CD4-positive, alpha-beta T cell treated with Interleukin-6 at 100 ng/mL for 8 hours (primary cell): ENCODE measurements at places on chromosomes 6 and 20.
A peak's percentile ranks its signal among the peaks of the same experiment; 100 is the strongest.

DNA sequence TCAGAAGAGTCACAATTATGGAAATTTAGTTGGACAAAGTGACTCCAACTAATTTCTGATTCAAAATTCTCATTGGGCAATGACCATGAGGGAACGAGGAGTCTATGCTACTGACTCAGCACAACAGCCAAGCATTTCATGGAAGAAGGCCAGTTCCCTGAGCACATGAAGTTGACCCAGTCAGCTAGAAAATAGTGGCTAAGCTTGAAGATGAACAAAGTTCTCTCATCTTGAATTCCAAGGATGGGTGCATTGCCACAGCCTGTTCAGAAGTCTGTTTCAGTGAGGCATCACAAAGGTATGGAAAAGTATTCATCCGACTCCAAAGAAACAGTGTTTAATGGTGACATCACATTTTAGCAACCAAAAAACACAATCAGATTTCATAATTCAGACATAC lies 676.9 kb downstream of the HACE1 start:
- DNase-seq, result no peak

DNA sequence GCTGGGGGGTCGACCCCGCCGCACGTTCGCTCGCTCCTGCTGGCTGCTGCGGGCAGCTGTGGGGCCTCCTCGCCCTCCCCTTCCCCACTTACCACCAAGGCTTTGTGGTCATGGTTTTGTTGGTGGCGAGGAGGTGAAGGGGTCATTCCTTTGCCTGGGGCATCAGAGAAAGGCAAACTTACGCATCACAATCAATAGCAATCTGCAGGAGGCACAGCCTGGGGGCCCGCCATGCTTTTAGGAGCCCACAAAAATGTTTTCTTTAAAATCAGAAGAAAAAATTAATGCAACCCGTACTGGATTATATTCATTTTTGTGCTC lies 137.0 kb downstream of the IMPG1 start:
- no peak for DNase-seq

DNA sequence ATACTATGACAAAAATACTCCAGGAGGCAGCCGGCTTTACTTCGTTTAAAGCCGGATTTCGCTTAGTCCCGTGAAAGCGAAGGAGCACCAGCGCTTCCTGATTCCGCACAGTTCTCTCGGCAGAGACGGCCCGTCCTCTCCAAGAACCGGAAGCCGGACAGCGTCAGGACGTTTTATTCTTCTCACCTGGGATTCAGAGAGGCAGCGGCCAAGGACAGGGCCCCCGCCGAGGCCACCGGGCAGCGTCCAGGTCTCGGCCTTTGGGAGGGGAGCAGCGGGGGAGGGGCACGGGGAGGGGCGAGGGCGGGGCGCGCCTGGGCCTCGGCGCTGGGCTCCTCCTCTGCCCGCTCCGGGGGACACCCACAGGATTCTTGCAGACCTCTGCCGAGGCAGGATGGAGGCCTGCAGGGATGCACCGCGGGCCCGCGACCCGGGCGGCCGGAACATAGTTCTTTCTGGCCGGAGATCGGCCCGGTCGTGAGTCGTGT lies 2.8 kb upstream of the DIDO1 start:
- peak; percentile 43 for DNase-seq

DNA sequence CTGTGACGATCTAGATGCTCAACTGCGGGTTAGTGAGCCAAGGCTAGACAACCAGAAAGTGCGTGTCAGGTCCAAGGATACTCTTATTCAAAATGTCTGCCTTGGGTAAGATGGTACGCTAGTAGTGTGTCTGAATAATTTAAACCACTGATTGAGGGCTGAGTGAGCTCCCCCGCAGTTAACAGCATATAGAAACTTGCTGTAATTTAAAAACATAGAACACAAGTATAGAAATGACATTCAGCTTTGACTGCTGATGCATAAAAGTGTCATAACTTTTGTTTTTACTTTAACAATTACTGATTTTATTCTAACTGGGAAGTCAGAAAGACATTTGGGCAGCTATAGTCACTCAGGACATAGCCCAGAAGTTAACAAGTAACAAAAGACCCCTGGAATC lies 45.6 kb upstream of the SLC22A1 start:
- DNase-seq, result no peak

DNA sequence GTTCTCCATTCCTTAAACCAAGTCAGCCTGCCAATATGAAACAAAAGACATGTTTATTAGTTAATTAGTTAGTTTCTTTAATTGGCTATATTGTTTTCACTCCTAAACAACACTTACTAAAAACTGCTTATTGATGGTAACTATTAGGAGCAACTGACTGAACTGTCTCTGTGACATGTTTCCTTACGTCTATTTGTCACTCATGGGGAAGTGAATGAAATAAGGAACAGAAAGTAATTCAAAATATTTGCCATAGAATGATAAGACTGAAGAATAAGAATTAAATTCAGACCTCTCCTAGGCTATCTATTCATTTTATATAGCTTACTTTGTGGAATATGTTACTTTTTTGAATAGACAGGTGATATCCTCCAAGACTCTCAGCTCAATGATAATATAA lies 217.2 kb downstream of the LAMA2 start:
- no peak for DNase-seq

DNA sequence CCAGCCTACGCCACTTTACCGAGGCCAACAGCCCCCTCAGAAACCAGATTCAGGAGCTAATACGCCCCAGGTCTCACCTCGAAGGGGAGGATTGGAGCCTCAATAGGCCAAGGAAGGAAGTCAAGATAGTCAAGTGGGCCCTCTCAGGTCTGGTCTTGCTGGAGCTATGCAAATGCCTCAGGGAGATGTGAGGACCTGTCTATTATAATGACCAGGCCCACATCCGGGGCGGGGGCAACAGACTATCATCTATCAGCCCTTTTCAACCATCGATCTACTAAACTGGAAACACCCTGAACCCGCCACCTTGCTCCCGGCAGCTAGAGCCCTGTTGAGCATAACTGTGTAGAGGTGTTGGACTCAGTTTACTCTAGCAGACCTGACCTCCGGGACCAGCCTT lies 12.7 kb upstream of the GSTA3 start:
- no peak for DNase-seq

GRCh38 chr6:85429346-85429745 lies 20.5 kb upstream of the NT5E start:
- no peak for DNase-seq

- DNase-seq, result no peak
Measured at GRCh38 chr6:161292145-161292544, 18.3 kb upstream of the AGPAT4 start.

DNA sequence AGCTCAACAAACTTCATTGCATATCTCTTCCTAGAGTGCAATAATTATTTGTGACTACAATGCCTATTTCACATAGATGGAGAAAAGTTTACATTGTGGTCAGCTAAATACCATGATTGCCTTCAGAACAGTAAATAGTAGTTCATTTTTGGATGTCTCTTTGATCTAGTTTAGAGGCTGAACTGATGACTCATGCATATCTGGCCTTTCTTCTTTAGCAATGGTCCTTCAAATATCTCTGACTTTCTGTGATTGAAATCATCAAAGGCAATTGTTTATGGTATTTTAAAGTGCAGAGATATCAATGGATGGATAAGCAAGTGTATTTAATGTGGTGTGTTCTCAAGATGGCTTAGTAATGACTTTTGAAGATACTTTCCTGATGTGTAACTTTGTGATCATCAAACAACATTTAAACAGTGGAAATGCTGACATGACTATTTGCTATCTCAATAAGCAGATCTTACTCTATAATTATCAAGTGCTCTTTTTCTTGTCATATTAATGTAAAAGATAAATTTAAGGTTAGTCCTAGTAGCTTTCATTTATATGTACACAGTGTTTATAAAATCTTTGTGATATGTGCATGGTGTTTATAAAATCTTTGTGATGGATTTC lies 523.7 kb upstream of the SLC35B3 start:
- DNase-seq, result no peak

- DNase-seq, result no peak
Measured at GRCh38 chr20:32612351-32613191, 27.4 kb upstream of the NOL4L start.

DNA sequence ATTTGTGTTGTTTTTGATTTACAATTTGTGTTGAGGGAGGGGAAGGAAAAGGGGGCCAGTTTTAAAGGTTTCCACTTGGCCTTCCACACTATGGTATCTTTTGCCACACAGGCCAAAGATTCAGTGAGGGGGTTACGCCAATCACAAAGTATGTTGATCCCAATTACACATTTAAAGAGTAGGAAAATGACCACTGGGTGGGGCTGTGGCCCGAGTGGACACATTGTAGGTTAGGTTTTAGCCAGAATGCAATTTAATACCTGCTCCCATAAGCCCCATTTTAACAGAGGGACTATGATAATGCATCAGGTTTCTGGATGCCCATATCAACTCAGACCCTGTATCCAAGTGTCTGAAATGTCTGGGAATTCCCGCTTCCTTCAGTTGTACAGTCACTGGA lies 15.6 kb downstream of the VGLL2 start:
- DNase-seq, result no peak

- DNase-seq, result no peak
Measured at GRCh38 chr6:144331491-144331969, 46.4 kb downstream of the UTRN start.

DNA sequence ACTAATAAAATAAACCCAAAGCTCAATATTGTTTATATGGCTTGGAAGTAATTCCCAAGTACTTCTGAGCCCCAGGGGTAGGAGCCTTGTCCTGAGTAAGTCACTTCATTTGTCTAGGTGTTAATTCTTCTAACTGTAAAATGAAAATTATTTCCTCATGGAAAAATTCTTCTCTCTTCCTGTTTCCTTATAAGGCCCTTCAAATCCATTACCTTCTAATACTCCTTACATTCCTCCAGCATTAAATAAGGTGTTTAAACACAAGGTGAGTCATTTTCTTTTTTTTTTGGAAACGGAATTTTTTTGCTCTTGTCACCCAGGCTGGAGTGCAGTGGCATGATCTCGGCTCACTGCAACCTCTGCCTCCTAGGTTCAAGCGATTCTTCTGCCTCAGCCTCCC lies 41.9 kb downstream of the PRR18 start:
- no peak for DNase-seq

GRCh38 chr20:841568-842546 lies 8.3 kb downstream of the FAM110A start:
- DNase-seq, result no peak

DNA sequence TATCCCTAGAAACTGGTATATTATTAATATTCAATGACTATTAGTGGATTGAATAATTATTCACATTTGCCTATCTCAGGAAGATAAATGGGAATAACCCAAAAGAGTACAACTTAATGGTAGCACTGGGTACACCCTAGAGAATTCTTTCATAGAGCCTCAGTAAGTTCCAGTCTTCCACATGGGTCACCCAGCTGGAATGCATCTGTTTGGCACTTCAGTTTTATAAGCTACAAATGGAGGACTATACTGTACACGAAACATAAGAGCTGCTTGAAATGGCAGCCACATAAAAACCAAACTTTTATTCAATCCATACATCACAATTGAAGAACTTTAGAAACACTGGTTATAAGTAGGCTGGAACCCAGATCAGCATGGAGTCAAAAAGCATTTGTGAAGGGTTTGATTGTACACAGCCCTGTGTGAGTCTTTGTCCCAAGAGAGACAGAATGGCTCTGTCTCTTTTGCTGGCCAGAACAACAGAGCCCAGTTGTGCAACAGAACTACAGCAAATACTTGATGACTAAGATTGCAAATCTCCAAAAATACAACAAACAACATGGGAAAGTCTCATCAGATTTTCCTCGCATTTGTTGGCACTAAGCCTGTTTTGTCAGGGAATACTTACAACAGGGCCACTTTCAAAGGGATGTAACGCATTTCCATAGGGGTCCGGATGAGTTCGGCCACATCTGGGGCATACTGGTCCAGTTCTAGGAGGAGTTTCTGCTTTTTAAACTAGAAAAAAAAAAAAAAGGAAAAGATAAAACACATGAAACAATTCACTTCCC lies 39.5 kb downstream of the PIGU start:
- DNase-seq, result no peak

DNA sequence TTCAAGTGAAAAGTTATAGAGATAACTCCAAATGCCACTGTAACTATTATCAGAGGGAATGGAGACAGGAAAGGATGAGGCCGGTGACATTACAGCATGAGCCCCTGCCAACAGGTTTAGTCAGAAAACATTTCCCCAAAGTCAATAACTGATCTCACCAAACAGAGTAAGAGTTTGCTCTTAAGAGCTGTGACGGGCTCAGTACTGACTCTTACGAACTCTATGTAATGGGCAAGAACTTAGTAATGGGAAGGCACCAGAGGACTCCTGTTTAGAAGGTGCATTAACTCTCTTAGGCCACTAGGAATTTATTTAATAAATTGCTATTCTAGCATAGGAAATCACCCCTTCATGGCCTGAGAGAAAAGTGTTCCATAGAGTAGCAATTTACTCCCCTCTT lies 76.8 kb downstream of the SAMD5 start:
- DNase-seq, result no peak

GRCh38 chr6:141359953-141360352 lies 772.8 kb upstream of the GJE1 start:
- DNase-seq, result no peak
